ENCODE measurements at places on chromosomes 7 and 10.

- DNase-seq = no peak
These were observed 152.6 kb downstream of the PTPN20 start for GRCh38 chr10:47063858-47064257.

- peak; percentile 75 for DNase-seq
These were observed 127.9 kb downstream of the NRF1 start for GRCh38 chr7:129739427-129739826.

GRCh38 chr7:155534691-155535090 lies 11.7 kb downstream of the CNPY1 start:
- no peak for DNase-seq

- no peak for DNase-seq
These were observed 351.5 kb upstream of the AUTS2 start for GRCh38 chr7:69246758-69247157.

DNA sequence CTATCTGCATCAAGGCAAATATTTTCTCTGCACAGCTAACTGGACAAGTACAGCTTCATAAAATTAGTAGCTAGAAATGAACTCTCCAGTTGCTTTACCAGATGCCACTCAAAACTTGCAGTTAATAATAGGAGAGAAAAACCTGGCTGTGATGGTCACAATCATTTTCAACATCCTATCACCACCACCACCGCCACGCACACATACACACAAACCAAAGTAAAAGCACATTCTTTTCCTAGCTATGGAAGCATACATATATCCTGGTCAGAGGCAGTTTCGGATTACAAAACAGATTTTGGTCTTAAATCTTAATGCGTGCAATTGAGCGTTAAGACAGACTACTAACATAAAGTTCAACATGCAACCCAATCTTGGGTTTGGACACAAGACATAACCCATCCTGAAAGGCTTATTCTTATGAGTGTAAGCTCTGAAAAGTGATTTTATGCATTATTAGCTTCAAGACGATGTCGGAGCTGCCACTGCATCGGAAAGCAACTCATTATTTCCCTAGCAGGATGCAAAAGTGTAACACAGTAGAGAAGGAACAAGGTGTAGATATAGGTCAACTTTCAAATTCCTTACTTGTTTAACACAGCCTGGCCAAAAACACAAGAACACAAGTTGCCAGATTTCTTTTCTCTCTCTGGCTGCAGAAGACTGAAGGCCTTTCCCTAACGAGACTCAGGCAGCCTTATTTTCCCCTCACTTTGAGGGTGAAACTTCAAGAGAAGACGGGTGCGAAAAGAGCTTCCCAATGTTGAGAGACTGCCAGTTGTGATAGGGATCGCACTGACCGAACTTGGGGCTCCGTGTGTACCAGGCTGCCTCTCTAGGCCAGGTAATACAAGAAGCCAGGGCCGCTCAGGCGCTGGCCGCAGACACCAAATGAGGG lies 1.2 kb downstream of the CACUL1 start:
- peak; percentile 47 for DNase-seq

GRCh38 chr10:35898716-35899440 lies 256.8 kb upstream of the FZD8 start:
- no peak for DNase-seq

GRCh38 chr10:69685802-69686585 lies 55.9 kb downstream of the FAM241B start:
- peak; percentile 34 for DNase-seq

DNA sequence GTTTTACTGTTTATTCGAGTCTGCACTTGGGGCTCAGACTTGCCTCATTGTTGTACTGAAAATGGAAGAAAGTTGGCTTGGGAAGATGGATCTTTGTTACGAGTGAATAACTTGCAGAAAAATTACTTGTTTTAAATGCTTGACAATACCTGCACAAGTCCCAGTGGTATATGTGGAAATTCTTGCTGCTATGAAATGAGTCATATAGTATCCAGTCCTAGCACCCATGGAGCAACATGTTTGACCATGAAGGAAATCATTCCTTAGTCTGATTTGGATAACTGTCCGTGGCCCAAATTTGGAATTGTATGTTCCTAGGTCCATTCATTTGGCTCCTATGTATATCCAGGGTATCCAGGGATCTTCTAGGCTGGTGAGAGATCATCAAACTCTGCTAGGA lies 1096.8 kb downstream of the KCNMA1 start:
- no peak for DNase-seq

- DNase-seq = peak; percentile 12
These were observed 10.2 kb downstream of the KLF14 start for GRCh38 chr7:130723784-130724183.

GRCh38 chr7:18702071-18702829 lies 206.7 kb downstream of the HDAC9 start:
- DNase-seq = no peak

DNA sequence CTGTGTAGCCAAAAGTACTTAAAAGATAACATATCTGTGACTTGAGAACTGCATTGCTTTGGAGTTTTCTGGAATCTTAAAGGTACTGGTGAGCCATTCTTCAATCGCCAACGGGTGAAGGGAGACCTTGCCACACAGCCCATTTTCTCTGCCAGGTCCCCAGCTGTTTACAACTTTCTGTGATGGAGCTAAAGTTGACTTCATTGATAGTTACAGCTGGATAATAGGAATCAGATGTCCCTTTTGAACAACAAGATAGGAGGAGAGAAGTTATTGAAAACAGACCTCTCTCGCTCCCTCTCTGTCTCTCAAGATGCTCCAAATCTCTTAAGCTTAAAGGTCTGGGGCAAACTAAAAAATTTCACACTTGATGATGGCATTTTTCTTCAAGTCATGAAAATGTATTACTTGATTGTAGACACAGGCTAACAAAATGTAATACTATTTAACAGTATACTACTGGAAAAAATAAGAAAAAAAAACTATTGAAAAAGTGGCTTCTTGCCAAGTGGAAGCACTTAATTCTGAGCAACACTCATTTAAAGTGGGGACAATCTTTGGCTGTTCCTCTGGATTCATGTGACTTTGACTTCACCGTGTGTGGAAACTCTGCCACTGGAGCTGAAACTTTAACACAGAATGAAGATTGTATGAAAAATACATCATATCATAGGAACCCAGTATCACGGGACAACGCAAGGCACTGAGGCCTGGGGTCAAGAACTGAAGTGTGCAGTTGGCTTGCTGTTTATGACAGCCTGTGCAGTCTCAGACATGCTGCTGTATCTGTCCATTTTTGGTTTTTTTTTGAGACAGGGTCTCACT lies 78.4 kb upstream of the AFAP1L2 start:
- no peak for DNase-seq

- peak; percentile 59 for DNase-seq
These were observed 9.1 kb upstream of the PROSER2 start for GRCh38 chr10:11813855-11814567.

Data from iris pigment epithelial cell (primary cell).